Left lobe of liver (tissue), 2 donors: ENCODE measurements at places on chromosomes 7 and 10.

- no peak for DNase-seq
Observed at GRCh38 chr10:60878224-60878623, 65.8 kb downstream of the RHOBTB1 start.

DNA sequence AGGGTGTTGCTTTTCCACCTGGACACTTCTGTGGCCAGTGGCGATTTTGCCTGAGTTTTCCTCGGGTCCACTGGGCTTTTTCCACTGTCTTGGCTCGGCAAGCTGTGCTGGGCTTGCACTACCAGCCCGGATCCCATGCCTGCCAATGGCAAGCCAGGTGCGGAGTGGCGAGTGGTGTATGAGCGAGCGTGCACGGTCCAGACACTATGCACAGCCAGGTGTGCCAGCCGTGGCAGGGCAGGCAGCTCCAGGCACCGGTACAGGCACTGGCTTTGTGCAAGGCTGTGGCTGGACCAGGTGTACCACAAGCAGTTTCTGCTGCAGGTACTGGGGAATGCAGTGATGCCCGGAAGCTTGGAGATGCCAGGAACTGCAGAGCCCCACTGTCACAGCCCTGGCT, 22.1 kb downstream of the INPP5F start:
- no peak for DNase-seq

DNA sequence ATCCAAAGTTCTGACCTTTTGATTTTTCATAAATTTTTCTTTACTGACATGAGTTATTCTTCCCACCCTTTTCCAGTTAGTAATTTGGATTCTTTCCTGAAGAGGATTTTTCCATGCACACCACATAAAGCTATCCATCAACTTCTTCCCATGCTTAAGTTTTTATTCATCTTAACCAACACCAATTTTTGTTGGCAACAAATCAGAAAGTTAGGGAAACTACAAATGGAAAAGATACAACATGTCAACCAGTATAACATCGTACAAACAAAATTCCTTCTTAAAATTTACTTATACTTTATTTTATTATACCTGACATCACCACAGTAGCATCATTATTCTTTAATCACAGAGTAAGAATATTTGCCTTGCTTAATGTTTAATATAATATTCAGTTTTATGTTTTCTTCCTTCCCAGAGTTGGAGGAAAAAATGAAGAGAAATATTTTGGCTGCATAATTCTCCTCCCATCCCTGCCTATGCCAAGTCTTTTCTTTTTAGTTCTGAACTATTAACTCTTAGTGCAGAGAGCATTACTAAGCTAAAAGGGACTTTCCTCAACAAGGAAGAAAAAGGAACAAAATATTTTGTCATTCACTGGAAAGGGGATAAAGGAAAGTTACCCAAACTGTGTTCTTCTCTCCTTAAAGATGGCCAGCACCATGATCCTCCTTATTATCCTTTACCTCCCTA, 67.5 kb upstream of the MEOX2 start:
- DNase-seq: no peak

DNA sequence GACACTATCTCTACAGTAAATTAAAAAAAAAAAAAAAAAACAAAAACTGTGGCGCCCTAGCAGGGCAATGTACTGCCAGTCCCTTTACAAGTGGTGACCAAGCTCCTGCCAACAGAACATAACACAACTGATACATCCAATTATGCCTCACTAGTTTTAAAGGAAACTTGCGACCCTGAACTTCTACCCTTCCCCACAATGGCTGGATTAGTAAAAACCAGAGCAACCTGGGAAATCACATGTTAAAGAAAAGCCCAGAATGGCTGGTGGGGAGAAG, 16.5 kb downstream of the ATE1 start:
- no peak for DNase-seq

DNA sequence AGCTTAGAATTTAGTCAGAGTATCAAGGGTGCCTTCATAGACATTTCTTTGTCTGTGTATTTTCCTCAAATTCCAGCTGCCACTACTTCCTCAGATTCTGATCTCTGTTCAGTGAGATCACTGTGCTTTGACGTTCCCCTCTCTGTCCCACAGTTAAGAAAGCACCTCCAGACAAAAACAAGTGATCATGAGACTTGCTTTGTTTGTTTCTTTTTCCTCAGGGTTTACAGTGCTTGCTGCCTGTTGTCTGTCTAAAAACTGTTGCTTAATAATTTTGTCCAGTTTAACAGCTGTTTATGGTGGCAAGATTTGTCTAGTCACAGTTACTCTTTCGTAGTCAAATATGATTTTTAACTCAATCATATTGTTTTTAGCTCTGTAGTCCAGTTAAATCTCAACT, 29.1 kb downstream of the TRUB1 start:
- no peak for DNase-seq

DNA sequence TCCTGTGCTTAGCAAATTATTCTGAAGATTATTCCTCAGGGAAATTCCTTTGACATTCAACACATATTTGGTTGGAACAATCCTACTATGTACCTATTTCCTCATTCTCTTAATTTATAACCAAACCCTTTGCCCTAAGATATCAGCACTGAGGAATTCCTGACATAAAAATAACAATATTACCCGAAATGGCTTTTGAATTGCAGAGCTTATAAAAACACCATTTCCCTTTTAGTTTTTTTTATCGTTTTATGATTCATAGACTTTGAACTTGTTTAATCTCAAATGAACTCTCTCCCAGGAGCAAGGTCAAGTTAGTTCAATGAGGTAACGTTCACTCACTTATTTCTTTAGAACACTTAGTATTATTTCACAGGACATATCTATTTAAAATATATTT, 7.7 kb upstream of the ABCB1 start:
- no peak for DNase-seq

- DNase-seq: peak; percentile 58
Observed at GRCh38 chr7:30977896-30978564, 14.3 kb downstream of the GHRHR start.

GRCh38 chr10:119310806-119311205, 103.4 kb downstream of the GRK5 start:
- no peak for DNase-seq

DNA sequence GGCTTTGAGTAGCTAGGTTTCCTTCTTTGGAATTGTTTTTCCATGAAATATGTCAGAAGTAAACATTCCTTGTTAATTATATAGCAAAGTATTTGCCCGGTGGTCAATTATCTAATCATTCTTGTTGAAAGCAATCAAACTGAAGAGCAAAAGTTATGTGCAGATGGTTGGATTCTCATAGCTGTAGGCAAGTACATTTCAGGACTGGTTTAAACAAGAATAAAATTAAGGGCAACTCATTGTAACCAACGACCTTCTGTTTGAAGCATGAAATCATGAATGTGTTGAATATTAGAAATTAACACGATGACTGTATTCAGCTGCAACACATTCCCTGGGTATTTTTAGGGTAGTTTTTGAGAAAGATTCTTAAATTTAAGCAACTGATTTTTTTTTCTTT, 61.8 kb upstream of the NMT2 start:
- DNase-seq: no peak
